HFF-Myc (cell line): ENCODE measurements at places on chromosomes 5 and 9.
A peak's percentile ranks its signal among the peaks of the same experiment; 100 is the strongest.

DNA sequence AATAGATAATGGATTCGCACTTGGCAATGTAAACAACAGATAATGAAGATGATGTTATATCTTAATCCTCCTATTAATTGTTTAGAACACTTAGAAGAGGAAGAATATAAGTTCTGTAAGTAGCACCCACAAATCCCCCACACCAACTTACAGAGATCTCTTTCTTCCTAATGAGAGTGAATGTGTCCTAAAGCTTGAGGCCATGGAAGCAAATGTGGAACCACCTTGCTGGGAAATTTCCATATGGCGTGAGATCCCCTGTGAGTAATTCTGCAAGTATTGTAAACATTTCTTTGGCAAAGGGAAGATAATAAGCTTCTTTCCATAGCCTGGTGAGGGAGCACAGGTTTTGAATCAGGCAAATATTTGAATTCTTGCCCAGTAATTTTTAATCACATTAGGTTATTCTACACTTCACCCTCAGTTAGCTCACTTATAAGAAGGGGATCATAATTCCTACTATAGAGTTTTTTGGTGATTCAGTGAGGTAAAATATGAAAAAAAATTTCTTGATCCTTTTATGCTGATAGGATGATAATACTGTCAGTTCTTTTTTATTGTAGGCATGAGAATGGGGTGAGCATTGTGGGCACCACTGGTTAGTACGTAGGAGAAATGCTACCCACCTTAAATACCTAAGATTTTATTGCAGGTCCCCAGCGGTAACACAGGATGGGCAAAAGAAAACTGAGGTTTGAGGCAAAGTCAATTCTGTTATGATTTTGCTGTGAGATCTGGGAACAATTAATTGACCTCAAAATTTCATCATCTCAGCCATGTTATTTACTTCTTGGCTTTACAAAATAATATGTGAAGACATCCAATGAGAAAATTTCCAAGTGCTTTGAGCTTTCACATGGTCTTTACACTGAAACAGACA, 574.8 kb downstream of the PSAT1 start:
- peak; percentile 94 for DNase-seq

DNA sequence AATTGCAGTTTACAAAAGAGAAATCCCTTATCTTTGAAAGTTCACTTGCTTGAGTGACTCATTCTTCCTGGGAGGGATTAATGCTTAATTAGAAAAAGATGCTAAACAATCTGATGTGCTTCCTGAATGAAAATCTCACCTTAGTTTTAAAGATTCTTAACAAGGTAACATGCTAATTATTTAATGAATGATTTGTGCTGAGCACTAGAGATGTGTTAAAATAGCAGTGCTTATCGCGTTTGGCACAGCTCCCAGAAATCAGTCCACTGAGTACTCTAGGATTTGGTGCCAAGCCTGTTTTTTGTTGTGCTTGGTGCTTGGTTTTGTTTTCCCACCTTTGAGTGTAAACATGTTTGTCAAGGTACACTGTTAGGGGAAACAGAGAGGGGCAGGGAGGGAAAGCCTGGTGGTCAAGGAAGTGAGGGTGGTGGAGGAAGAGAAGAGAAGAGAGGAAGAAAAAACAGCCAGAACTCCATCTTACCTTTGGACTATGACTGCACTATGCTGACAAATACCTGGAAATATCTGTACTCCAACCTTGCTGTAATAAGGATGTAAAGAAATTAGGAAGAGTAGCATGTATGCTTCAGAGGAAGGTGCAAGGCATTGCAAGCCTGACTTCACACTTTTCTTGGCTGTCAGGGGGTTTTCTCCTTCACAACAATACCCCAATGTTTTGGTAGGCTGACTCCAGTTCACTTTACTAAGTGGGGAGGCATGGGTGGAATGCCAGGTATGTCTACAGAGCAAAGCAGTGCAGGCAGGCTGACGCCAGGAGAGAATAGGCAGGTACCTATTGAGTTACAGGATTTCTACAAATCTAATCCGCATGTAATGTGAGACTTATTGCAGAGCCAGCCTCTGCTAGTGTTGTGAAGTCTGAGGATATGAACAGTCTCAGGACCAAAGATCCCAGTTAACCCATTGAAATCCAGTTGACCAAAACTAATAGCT, 157.2 kb upstream of the ISL1 start:
- no peak for DNase-seq

- no peak for DNase-seq
These were observed 156.9 kb downstream of the TRIM32 start for GRCh38 chr9:116843863-116844620.

DNA sequence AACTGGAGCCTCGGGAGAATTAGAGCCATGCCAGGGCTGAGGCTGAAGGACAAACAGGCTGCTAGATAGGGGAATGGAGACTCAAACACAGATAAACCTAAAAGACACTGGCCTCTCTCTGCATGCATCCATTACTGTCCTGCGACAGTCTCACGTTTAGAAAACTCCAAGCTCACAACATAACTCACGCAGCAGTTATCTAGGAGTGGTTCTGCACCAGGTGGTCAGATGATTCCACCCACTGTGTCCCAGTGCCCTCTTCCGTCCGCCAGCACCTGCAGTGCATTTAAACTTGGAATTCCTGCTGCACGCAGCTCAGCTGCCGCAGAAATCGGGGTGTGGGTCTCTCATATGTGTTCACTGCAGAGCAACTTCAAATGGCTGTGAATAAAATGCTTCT, 272.6 kb upstream of the IRX2 start:
- no peak for DNase-seq

- DNase-seq: no peak
These were observed 36.7 kb downstream of the IRX2 start for GRCh38 chr5:2714805-2715204.

GRCh38 chr9:82923092-82923911, 139.6 kb downstream of the RASEF start:
- no peak for DNase-seq

DNA sequence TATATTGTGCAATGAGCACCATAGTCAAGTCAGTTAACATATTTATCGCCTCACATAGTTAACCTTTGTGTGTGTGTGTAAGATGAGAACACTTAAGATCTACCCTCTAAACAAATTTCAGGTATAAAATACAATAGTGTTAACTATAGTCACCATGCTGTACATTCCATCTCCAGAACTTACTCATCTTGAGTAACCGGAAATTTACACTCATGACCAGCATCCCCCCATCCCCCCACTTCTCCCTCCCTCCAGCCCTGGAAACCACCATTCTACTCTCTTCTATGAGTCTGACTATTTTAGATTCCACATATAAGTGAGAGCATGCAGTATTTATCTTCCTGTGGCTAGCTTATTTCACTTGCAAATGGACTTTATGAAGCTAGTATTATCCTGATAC, 40.3 kb downstream of the ZNF354A start:
- no peak for DNase-seq

DNA sequence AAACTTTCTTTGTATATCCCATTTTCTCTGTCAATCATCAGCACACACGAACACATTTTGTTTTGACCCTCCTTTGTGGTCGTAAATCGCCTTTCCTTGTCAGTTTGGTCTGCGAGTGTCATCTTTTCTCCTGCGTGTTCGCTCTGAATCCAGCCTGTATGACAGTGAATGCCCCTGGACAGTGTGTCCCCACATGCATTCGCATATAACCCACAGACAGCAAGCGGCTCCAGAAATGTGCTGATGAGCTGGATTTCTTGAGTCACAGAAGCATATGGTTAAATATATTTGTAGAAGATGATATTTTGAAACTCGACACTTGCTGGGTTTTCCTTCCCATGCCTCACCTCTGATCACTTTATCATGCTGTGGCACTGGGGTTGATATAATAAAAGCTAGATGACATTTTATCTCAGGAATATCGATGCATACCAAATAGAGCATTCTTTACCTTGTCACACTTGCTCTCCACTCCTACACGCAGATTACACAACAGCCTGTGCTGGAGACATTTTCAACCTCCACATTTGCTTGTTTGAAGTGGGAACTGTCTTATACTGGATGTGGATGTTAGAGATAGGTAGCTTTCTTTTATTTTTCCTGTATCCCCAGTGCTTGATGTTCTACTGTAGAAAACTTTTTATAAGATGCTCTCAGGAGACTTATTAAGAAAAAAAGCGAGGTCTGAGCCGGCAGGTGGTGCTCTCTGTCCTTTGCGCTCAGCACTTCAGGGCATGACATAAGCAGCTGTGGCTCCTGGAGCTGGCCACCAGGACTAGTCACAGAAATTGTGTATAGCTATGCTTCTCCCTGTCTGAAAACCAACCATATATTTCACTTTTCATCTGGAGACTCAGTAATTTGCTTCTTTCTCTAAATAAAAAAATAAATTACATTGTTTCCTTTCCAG, 215.1 kb downstream of the SH3GL2 start:
- DNase-seq: no peak

DNA sequence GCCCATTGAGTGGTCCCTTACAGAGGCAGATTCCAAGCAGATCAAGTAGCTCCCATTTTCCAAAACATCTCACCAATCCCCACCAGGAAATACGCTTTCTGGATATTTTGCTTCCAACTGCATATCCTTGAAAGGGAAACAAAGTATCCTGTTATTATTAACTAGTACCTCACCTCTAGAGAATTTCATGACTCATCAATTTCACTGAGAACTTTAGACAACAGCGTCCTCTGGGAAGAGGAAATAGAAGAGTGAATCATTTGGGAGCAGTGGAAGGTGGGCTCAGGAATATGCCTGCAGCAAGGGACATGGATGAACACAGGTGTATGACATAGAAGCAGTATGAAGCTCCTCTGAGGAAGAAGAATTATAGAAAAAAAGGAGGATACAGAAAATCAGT, 186.7 kb downstream of the MARCHF11 start:
- no peak for DNase-seq

GRCh38 chr9:2664174-2665065, 42.8 kb downstream of the VLDLR start:
- no peak for DNase-seq

GRCh38 chr9:36485647-36486328, 85.7 kb upstream of the RNF38 start:
- DNase-seq: no peak

- DNase-seq: no peak
These were observed 318.4 kb downstream of the ARL15 start for GRCh38 chr5:53991942-53992341.

DNA sequence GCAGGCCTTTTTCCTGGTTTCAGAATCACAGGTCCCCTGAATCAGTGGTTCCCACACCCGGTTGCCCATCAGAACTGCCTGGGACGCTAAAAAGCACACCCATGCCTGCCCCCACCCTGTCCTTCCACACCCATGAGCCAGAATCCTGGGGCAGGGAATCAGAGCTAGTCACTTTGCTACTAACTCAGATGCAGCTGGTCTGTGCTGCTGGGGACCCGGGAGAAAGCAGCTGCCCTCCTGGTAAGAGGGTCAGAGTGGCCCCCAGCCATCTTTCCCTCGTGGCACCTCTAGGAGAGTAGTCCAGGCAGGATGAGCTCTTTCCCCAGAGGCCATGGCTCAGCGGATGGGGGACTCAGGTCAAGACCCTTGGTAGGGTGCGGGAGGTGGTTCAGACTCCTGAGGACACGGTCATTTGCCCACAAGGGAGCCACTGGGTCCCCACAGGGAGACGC, 11.3 kb upstream of the NUP214 start:
- no peak for DNase-seq

DNA sequence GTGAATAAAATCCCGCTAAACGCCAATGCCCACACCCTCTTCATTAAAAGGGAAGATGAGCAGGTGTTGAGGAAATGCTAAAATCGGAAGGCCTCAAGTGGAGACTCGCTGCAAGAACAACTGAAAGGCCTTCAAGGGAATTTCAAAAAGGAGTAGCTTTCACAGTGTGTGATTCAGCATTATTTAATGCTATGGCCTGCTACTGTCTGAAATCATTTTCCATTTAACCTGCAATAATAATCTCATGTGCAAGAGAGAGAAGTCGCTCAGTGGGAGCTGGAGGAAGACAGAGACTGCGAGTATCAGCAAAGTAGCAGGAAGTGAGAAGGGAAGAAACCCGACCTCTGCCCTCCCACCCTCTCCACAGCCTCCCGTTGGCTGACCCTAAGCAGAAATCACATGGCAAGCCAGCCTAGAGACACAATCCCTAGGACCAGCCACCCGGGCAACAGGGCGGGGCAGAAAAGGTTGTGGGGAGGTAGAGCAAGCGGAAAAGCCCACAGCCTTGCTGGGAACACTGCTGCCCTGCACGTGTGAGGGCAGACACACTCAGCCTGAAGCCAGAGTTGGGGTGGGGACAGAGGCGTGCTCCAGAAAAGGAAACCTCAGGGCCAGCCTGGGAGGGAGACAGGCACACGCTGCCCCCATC, 39.9 kb upstream of the CTSL start:
- DNase-seq: no peak

GRCh38 chr9:135468854-135469521, 10.6 kb upstream of the PPP1R26 start:
- DNase-seq: peak; percentile 16

DNA sequence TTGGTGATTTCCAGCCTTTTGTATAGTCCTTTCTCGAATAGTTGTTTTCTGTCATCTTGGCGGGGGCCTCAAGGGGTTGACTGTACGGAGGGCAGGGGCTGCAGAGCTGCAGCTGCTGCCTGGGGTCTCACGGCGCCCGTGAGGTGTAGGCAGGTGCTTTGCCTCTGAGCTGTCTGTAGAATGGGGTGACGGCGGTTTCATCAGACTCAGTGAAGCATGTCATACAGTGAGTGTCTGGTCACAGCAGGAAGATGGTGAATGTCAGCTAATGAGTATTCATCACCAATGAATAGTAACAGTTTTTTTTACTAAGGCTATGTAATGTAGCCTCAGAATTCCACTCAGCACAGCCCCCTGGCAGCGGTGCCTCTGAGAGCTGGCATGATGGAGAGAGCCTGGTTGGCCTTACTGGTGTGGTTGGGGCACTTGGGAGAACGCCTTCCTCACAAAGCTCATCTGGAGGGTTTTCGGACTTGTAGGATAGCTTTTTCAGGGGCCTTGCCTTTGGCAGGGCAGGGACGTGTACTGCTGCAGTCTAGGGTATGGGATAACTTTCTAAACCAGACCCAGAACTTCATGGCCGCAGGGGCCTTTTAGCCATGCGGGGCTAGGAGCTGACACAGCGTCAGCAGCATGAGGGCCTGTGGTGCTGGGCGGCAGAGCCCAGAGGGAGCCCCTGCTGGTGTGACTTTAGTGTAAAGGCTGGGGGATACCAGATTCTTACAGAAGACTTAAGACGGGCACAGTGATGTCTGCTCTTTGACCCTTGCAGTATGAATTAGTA, 15.0 kb downstream of the TENT4A start:
- DNase-seq: no peak

DNA sequence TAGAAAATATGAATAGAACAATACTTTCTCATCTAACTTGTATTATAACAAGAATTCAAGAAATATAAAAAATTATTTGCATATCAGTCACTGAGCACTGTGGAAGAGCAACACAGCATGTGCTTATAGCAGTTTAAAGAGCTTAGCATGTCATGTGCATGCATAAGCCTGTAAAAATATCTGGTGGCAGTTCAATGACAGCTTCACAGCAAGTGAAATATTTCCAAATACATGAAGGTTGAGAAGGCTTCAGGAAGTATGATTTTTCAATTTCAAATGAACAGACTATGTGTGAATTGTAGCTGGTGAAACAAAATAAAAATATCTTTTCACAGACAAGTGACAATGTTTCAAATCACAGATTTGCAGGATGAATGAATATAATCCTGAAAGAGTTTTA, 128.5 kb downstream of the PRDM9 start:
- no peak for DNase-seq

GRCh38 chr5:137190031-137190430, 309.1 kb downstream of the SPOCK1 start:
- no peak for DNase-seq

GRCh38 chr9:128089299-128089698, 21.3 kb downstream of the SLC25A25 start:
- DNase-seq: no peak
